ENCODE measurements at places on chromosomes 7 and 10. TPM values are rescaled to one million over a fixed set of nuclear protein-coding genes. Genes with fewer than 3 reads are reported as not detected.

GRCh38 chr7:22447762-22448161, 52.2 kb downstream of the STEAP1B start:
- no peak for DNase-seq

Gene SPDYE1
- total RNA-seq: not detected

GRCh38 chr10:72511459-72511858, 114.4 kb downstream of the MICU1 start:
- no peak for DNase-seq

DNA sequence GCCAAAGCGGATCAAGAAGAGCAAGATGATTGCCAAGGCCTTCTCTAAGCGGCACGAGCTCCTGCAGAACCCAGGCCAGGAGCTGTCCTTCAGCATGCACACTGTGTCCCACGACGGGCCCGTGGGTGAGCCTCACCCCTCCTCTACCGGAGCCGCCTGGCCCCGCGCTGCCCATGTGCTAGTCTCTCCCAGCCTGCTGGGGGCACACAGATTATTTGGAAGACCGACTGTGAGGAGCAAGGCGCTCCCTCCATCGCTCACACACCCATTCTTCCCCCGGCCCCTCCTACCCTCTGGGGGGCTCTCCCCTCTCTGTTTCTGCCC, 13.9 kb upstream of the AHCYL2 start:
- no peak for DNase-seq

- DNase-seq: peak; percentile 39
These were observed 50.5 kb downstream of the STK32C start for GRCh38 chr10:132257271-132257670.

DNA sequence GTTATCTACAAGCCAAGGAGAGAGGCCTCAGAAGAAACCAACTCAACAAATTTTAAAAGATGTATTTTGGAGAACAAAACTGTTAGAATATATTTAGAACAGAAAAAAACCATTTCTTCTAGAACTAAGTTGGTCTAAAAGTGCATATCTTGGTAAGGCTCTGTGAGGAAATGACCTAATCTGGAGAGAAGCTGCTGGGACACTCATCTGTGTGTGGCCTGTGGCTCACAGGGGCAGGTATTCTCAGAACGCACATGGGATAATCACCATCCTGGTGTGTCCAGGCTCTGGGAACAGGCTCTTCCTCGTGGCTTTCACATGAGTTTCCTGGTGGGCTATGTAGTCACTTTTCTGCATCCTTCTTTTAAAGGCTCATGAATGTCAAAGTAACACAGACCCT, 38.1 kb upstream of the PRSS1 start:
- peak; percentile 19 for DNase-seq

DNA sequence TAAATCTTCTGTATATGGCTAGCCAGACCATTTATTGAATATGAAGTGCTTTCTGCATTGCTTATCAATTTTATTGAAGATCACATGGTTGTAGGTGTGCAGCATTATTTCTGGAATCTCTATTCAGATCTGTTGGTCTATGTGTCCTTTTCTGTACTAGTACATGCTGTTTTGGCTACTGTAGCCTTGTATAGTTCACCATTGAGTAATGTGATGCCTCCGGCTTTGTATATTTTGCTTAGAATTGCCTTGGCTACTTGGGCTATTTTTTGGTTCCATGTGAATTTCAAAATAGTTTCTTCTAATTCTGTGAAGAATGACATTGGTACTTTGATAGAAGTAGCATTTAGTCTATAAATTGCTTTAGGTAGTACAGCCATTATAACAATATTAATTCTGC, 1187.2 kb downstream of the XPNPEP1 start:
- DNase-seq: no peak

- DNase-seq: no peak
These were observed 58.2 kb downstream of the VWA2 start for GRCh38 chr10:114297136-114297705.

Gene KCNK18
- not detected for total RNA-seq

Gene SAMD9L
- 2.8 TPM for total RNA-seq

DNA sequence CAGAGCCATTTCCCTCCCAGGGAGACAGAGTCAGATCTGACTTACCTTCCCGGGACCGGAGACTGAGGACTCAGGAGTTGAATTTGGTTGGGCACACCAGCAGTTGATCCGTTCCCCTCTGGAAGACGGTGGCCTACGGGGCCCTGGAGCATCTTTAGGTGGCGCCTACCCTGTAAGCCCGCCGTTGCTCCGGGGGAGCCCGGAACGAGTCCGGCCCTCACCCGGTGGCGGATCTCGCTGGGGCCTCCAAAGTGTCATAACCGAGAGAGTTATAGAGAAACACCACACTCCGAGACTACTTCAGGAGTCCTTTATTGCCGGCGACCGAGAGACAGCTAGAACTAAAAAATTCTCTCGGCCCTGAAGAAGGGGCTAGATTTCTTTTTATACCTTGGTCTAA, 182.8 kb upstream of the MBL2 start:
- no peak for DNase-seq

- DNase-seq: no peak
These were observed 232.1 kb upstream of the GRB10 start for GRCh38 chr7:51014811-51015210.

- DNase-seq: peak; percentile 89
These were observed at the start of gene AHR for GRCh38 chr7:17298102-17298839. Gene AHR (plus strand): TSS chr7:17298652. CDS start chr7:17299265, 613 bp downstream.

DNA sequence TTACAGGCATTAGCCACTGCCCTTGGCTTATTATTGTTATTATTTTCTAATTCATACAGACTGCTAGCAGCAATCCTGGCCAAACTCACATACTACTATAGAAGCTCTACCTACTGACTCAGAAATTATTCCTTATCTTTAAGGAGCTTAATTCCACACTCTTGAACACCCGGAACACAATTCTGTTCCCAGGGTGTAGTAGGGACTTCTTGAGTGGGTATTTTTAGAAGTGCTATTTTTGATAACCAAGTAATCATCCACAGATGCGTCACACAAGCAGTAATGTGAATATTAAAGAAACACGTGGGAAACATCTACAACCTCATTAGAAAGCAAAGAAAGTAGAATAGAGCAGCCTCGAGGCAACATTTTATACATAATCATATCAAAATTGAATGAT, 149.2 kb downstream of the PTEN start:
- no peak for DNase-seq

DNA sequence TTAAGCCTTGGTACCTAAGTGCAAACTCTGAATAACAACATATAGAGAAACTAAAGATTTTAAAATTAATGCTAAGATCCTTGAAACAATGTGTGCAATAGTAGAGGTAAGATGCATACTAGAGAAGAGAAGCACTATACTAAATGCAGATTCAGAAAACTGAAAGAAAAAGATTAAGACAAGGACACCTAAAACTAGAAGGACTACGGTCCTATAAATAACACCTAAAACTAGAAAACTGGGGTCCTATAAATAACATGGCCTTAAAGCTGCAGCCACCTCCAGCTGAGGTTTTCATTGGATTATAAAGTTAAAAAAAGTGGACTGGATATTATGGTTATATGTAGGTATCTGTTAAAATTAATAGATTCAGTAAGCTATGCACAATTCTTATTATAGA, 320.9 kb downstream of the IPMK start:
- DNase-seq: no peak

DNA sequence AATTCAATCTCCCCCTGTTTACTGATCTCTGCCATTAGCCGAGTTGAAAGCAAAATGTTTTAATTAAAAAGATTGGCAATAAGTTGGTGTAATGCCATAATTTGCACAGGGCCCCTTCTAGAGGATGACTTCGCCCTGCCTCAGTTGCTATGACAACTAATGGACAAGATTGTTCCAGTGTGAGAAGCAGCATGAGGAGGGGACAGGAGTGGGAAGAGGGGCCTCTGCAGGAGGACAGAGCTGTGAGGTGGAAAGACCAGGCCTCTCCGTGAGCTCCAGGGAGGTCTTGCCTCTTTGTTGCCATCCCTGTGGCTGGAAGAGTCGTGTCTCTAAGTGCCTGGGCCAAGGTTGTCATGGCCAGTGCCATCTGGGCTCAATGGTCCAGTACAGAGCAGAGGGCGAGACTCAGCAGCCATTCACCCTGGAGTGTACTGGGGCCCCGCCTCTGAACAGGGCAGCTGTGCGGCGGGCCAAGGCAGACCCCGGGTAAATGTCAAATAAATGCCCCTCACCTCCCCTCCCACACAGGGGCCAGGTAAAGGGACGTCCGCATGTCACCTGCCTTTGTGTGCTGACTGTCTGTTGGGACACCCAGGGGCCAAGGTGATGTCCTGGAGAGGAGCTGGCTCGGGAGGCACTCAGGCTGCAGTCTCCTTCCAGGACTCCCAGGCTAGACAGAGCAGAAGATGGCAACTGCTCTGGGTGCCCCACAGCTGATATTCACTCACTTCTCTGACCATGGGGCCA, 97.0 kb upstream of the RET start:
- DNase-seq: no peak
